ENCODE measurements at places on chromosomes 4 and X.

DNA sequence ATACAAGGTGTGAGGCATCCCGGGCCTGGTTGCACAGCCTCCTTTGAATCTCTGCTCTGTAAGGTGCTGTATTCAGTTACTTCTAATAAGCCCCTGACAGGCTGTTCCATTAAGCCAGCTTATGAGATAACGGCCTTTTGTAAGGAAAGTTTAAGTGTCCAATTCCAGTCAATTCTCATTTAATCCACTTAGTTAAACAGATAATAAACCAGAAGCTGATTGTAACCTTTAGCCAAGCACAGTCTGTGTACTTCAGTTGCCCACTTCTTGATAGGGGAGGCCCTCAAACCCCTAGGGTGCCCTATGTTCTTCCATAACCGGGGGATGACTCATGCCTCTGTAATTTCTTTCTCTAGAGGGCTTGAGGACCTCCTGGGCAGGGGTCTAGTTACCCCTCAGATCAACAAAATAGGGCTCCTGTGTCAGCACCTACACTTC lies 63.4 kb downstream of the RASL11B start:
- DNase-seq = no peak

DNA sequence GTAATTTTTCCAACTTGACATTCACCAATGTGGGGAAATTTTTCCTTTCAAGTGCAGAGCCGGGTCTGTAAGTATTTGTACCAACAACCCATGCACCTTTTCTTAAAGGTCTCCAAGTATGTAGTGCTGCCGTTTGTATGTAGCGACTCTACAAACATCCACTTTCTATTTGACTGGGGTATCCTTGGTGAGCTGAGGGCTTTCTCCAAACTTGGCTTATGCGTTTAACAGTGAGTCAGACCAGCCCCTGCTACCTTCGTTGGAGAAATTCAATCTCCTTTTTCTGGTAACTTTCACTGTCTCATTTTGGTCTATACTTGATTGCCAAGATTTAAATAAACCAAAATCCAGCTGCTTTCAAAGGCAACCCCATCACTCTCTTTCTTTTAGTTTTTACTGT lies 34.9 kb downstream of the MGST2 start:
- DNase-seq = no peak

DNA sequence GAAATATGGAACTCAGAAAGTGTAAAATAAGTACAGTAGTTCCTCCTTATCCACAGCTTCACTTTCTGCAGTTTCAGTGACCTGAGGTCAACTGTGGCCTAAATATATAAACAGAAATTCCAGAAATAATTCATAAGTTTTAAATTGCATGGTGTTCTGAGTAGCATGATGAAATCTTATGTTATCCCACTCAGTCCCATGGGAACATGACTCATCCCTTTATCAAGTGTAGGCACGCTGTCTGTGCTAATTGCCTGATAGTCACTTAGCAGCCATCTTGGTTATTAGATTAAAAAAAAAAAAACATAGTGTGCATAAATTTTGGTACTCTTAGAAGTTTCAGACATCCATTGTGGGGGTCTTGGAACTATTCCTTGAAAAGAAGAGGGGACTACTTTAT lies 983.4 kb upstream of the ADGRL3 start:
- DNase-seq = no peak

DNA sequence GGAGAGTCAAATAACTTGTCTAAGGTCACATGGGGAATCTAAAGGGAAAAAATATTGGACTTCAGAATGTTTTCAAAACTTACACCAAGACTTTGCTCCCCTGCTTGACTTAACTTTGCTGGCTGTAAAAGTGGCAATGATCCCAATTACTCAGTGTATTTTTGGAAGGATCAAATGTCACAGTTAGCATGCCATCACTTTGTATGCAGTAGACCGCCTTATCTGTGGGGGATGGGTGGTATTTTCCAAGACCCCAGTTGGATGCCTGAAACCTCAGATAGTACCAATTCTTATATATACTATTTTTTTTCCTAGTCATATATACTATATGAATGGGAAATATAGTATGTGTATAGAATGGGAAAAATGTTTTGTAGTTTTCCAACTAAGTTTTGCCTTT lies 53.4 kb downstream of the COL4A6 start:
- DNase-seq = no peak

All from activated B cell treated with CpG ODN at 0.5 μM for 24 hours (primary cell).